Naive thymus-derived CD8-positive, alpha-beta T cell (primary cell): ENCODE measurements at places on chromosomes 2 and 18. TPM values are rescaled to one million over a fixed set of nuclear protein-coding genes. Genes with fewer than 3 reads are reported as not detected.

ASAP2 gene
- total RNA-seq, result not detected

DNA sequence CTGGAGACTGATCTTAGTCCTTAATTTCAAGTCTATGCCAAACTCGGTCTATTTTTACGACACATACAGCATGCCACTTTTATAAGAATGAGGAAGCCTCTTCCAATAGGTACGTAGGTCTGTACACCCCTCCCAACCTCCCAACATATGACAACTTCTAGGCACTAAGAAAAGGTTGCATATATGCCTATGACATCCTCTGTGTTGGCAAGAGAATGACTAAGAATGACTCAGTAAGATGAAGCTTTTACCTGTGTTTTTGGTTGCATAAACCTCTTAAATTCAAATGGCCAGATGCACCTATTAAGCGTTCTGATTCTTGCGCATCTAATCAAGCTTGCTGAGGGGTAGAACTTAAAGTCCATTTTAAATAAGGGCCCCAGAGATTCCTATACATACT, 586.4 kb upstream of the ZEB2 start:
- DNase-seq, result no peak

KYNU gene
- 0.65 TPM for total RNA-seq

- no peak for DNase-seq
Measured at GRCh38 chr2:127570282-127571250, 35.1 kb downstream of the MYO7B start.

- DNase-seq, result no peak
Measured at GRCh38 chr2:20526160-20526559, 79.3 kb downstream of the RHOB start.

- DNase-seq, result no peak
Measured at GRCh38 chr2:236972491-236973342, 113.0 kb upstream of the COPS8 start.

DNA sequence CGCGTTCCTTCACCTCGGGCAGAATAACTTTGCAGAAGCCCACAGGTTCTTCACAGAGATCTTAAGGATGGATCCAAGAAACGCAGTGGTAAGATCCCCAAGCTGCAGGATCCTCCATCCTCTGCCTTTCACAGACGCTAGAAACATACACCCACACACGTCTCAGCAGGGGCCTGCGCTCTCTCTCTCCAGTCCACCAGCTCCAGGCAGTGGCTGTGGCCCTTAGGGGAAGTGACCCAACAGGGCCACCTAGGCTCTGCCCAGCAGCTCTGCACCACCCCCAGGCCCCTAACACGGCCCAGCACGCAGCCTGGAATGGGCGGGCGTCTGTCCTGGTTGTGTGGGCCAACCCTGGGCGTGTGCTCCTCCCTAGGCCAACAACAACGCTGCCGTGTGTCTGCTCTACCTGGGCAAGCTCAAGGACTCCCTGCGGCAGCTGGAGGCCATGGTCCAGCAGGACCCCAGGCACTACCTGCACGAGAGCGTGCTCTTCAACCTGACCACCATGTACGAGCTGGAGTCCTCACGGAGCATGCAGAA, 40.4 kb downstream of the ADI1 start:
- DNase-seq, result no peak

DNA sequence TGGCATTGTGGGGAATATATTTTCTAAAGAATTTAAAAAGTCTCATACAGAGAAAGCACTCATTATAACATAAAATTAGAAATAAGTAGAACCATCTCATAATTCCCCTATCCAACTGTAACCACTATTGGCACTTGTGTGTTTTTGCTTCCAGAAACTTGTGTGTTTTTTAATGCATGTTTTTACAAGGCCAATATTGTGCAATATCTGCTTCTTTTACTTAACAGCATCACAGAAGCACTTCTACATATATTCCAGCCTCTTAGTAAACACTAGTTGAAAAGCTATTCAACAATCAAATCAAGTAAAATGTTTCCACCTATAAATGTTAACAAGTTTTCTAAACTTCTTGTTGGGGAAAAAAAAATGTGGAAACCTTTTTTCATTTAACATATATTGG, 132.7 kb downstream of the LRP2 start:
- DNase-seq, result no peak

DNA sequence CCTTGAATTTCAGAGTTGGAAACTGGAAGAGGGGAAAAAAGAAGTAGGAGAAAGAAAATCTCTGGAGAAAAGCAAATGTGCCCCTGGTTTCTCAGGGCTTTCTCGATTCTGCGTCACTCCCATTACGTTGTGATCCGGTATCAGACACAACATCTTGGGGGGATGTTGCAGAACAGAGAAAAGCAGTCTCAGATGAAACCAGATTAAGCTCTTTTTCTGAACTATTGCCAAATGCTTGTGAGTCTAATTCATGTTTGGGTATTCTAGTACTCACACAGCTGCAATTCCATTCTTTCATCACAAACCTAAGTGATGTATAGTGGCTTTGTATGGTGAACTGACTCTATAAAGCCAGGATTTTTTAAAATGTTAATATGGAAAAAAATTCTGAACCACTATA, 233.2 kb downstream of the TCF4 start:
- no peak for DNase-seq

FNDC4 gene
- not detected for total RNA-seq

EPB41L3 gene
- total RNA-seq, result 1.4 TPM

GRCh38 chr18:3466872-3467271, 16.9 kb downstream of the TGIF1 start:
- DNase-seq, result no peak

DNA sequence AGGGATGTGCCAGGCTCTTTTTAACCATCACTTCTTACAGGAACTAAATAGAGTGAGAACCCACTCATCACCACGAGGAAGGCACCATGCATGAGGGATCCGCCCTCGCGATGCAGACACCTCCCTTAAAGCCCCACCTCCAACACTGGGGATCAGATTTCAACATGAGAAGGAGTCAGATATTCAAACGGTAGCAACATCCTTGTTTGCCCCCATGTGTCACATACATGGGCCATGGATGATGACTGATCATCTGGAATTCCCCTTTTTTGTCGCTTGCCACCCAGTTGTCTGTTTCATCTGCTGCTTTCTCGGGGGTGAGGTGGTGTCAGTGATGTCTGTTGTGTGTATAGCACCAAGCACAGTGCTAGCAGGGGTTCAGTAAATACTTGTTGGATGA, 57.9 kb downstream of the NCK2 start:
- DNase-seq, result peak; percentile 76

SH3RF3 gene
- 14.9 TPM for total RNA-seq

- no peak for DNase-seq
Measured at GRCh38 chr18:79625195-79625923, 54.2 kb upstream of the CTDP1 start.

GRCh38 chr18:72783530-72783929, 84.3 kb downstream of the NETO1 start:
- DNase-seq, result no peak
